NCI-H226 (cell line): ENCODE measurements at places on chromosomes 12 and 14.

GRCh38 chr12:12476857-12477531 is 85.7 kb downstream of the DUSP16 start:
- no peak for DNase-seq

DNA sequence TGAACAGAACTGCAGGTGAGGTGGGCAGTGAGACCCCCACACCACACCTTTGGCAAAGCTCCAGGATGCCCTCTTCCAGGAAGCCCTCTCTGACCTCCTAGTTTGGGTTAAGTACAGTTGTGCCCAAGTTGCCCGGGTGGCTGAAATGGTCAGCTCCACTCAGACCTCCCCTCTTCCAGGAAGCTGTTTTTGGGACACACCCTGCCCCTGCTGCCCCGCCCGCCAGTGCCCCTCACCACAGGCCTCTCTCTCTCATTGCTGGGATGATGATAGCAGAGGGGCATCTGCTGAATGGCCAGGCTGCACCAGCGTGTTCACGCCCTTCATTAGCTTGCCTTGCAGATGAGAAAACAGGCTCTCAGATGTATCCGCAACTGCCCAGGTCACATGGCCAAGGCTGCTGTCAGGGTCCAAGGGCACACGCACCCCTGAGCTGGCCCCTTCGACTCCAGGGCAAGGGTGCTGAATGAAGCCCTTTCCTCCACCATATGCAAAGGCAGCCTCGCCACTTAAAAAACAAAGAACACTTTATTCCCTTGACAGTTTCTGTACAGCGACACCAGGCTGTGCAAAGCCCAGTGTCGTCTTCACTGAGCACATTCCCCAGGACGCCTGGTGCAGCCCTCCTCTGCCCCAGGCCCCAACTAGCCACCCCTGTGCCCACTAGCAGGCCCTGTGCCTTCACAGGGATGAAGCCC is 15.5 kb downstream of the SLC25A29 start:
- no peak for DNase-seq

GRCh38 chr12:94114166-94114565 is 34.2 kb upstream of the PLXNC1 start:
- no peak for DNase-seq

GRCh38 chr12:29102741-29103140 is 46.3 kb upstream of the FAR2 start:
- no peak for DNase-seq

- DNase-seq: no peak
These were observed 49.8 kb downstream of the PAPLN start for GRCh38 chr14:73287071-73287470.

DNA sequence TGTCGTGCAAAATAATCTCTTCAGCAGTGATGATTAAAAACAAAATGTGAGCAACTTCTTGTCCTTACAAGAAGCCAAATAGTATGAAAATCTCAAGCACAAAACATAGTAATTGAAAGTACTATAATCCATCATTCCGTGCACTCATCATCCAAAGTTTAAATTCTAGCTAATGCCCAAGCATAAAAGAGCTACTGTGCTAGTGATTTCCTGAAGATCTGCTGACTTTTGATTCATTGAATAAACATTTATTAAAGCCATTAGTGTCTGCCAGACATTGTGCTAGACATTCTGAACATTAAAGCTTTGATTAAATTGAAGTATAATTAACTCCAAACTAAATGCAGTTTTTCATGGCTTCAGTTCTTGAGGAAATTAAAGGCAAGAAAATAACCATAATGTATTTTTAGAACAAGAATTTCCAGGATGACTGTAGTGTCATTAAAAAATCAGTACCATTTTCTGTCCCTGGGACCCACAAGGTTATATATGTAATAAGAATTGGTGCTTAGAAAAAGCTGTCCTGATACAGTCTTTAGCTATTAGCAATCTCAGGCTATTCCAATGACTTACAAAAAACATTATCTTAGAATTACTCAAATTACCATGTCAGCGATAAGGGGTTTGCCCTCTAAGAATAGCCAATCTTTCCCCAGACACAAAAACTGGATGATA is 71.7 kb downstream of the CMAS start:
- no peak for DNase-seq

DNA sequence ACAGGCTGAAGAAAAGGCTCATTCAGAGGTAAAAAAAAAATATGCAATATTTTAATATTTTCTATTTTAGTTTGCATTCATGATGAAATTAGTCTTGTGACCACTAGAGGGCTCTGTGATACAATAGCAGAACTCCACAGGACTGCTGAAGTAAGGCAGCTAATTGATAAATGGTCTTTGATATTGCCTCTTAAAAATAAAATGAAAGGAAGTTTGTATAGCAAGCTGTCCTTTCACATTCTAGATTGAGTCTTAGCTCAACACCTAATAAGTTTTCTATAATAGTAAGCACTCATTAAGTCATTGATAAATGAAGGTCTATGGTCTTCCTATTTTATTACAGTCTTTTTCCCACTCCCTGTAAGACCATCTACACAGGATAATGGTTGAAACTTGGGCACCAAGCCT is 315.7 kb downstream of the NAV3 start:
- peak; percentile 16 for DNase-seq

DNA sequence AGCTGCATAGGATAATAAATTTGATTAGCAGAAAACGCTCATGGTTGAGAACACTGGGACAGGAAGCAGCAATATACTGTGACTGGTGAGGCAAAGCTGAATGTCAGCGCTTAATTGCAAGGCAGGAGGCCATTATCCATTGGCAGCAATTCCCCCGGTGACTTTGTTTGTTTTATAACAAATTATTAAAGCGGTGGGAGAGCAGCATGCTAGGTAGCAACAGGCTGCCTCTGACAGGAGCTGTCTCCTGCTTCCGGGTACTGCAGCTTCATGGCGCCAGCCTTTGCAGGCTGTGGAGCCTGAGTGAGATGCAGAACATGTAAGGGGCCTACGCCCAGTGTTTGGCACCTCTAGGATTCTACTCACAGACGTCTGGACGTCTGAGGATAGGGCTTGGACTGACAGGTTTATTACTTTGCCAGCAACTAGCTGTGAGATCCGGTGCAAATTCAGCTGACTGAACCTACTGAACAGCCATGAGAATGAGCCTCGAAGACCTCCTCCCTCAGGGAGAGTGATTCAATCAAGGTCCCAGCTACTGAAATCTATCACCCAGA is 82.1 kb upstream of the SSTR1 start:
- DNase-seq: no peak

DNA sequence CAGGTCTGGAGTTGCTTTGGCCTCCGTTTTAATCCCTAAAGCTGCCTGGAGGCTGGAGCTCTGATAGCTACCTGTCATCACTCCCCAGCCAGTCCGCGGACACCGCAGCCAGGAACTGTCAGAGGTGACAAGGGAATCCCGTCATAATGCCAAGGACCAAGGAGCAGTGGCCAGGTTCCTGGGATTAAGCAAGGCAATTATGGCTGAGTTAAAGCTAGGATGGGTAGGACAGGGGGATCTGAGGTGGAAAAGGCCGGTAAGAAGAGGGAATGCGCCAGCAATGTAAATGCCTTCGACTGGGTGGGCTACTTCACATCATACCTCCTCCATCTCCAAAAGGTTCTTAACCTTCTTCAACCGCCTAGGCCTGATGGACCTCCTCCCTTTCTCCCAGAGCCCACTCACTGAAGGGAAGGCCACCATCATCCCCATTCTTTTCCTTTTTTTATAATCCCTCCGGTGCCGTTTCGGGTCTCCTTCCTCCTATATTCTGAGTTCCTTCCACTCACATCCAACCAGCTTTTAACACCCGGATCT is 1.9 kb downstream of the PPP1R3E start:
- DNase-seq: no peak

DNA sequence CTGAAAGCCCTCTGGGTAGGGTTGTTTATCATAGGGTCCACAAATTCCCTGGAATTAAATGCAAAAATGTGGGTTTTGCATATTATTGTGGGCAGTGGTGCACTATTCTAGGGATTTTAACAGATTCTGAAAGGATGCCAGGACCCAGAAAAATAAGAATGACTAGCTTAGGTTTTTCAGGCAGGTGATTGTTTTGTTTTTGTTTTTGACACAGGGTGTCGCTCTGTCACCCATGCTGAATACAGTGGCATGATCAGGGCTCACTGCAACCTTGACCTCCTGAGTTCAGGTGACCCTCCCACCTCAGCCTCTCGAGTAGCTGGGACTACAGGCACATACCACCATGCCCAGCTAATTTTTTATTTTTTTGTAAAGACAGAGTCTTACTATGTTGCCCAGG is 19.2 kb downstream of the GALNT6 start:
- DNase-seq: peak; percentile 26

DNA sequence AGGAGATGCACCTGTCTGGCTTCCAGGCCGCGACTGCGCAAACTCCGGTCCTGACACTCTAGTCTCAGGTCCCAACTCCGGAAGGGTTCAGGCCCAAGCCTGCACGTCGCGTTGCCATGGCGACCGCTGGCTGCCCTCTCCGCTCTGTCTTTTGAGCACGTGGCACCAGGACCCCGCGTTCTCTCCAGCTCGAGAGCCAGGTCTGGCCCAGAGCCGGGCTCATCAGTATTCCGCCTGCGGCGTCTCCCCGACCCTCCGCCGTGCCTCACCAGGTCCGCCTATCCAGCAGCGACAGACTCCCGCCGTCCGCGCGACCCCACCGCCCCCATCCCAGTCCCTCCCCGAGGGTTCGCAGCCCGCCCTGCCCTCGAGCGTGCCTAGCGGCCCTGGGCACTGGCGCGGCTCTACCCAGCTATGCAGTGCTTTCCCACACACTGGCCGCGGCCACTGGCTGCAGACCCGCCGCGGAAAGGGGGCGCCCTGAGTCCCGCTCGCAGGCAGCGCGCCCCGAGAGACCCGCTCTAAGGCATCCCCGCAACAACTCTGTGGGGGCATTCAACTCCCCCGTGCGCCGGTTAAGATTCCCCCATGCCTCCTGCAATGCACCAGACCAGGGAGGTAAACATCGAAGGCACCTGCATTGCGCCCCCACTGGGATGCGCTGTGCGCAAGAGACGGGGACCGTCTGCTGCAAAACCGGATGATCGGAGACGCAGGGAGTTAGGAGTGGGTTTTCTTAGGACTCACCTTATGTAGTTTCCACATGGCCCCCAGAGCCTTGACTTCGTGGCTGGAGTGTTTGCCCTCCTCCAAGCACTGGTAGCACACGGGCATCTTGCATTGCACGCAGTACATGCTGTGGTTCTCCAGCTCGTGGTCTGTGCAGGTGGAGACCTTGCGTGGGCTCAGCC is 1.3 kb downstream of the TRIM9 start:
- no peak for DNase-seq

- DNase-seq: no peak
These were observed 8.5 kb downstream of the AMN start for GRCh38 chr14:102930753-102931579.

- DNase-seq: no peak
These were observed 58.3 kb upstream of the ISM2 start for GRCh38 chr14:77556946-77557345.

DNA sequence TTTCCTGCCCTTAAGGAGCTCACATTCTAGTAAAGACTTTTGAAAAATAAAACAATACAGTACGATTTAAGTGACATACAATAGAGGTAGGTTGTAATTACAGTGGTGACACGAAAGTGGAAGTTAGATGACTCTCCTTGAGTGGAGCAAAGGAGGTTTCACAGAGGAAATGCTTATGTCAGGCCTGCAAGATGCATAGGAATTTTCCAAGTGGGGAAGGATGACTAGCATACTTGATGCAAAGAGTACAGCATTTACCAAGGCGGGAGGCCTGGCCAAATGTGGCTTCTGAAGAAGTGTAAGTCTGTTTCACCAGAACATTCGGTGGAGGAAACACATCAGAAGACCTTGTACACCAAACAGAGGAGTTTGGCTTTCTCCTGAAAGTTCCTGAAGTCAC is 55.2 kb downstream of the ERO1A start:
- no peak for DNase-seq

GRCh38 chr14:31880935-31881334 is 196.2 kb upstream of the ARHGAP5 start:
- peak; percentile 98 for DNase-seq

- no peak for DNase-seq
These were observed 160.7 kb upstream of the ARID2 start for GRCh38 chr12:45568808-45569207.

DNA sequence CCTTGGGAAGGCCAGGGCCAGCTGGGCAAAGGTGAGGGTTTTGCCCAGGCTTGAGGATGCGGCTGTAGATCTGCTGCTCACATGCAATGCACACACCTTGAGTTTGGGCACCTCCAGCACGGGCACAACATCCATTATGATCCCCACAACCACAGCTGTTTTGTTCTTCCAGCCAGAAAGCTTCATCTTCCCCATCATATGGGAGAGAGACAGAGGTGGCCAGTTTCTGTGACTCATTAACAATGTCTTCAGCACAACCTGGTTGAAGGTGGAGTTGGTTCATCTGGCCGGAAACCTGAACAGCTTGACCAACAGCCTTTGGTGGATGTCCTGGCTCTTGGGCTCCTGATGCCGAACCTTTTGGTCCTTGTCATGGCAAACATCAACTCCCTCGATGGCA is 163.7 kb upstream of the CCND2 start:
- DNase-seq: no peak

DNA sequence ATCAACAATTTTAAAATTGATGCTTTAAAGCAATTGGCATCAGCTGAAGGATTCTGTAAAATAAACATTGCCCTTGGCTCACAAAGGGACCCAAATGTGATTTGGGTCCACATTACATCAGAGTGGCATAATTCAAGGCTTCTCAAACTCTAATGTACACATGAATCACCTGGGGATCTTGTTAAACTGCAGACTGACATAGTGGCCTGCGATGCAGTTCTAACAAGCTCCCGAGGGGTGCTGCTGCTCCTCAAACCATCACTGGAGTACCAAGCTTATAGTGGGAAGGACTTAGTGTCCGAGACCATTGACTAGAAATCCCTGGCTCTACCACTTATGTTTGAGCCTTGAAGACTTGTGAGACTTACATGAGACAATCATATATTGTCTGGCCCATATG is 31.8 kb upstream of the DNM1L start:
- no peak for DNase-seq

GRCh38 chr14:63178912-63179311 is 25.3 kb upstream of the RHOJ start:
- DNase-seq: peak; percentile 100

GRCh38 chr14:39302124-39302810 is 68.6 kb downstream of the MIA2 start:
- no peak for DNase-seq

- DNase-seq: no peak
These were observed 443.6 kb upstream of the SOX5 start for GRCh38 chr12:24393071-24393470.

GRCh38 chr14:101071493-101071906 is 168.0 kb upstream of the RTL1 start:
- DNase-seq: no peak

DNA sequence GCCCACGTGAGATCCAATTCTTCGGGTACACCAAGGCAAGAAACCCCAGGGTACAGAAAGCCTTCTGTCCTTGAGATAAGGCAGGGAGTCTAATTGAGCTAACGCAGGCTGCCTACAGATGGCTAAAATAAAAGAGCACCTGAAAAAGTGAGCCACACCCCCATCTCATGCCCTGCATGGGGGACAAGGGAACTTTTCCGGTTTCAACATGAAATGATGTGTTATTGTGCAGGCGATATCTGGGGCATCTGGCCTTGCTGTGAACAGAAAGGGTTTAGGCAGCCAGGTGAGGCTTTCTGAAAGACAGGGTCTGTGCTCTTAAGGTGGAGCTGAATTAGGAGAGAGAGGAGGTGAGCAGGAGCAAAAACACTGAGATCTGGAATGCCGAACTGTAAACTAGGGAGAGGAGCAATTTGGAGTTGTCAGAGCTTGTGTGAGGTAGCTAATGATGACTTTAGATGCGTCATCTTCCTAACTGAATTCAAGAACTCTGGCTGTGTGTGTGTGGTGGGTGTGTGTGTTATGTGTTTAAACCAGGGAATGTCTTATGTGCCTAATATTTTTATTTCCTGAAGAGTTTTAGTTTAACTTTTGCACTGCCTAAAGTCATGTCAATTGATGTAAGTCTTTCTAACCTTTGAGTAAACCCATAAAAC is 20.1 kb upstream of the LDHB start:
- no peak for DNase-seq
